ENCODE measurements at places on chromosomes 3 and 15.

- DNase-seq: no peak
These were observed 13.1 kb downstream of the MME start for GRCh38 chr3:155093261-155093660.

DNA sequence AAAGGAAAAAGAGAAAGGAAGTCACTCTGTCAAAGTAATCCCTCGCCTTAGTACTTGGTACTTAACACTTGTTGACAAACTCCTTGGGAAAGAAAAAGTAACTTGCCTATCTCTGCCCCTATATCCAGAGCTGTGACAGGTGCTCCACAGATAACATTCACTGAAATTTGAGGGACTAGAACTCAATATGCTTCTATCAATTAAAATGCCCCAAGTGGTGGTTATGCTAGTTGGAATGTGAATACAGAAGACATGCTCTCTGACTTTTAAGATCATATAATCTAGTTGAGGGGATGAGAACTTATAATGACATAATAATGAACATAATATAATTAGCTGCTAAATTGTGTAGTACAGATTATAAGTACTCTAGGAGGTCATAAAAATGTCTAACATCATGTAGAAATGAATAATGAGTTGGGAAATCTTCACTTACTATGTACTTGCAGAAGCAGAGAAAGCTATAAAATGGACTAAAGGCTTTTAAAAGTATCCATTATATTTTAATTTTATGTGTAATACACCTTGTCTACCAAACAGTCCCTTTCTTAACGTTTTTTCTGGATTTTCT, 153.1 kb upstream of the CCDC54 start:
- no peak for DNase-seq

- DNase-seq: no peak
These were observed 87.6 kb downstream of the P2RY1 start for GRCh38 chr3:152922554-152922953.

DNA sequence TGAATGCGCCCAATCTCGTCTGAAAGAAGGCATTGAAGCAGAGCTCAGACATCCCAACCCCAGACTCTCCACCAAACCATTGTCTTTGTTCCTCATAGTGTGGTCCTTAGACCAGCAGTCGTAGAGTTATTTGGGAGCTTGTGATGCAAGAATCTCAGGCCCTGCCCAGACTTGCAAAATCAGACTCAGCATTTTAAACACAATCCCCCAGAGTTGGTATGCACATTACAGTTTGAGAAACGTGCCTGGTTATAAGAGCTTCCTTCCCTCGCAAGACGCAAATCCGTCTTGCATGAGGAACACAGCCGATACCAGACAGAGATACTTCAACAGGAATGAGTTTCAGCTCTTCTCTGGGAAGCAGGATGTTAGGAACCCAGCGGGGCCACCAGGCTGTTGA, 38.9 kb upstream of the IREB2 start:
- DNase-seq: no peak

- DNase-seq: no peak
These were observed 146.0 kb upstream of the TNIK start for GRCh38 chr3:171606151-171606751.

GRCh38 chr3:163916596-163917560, 1161.4 kb downstream of the SI start:
- no peak for DNase-seq

DNA sequence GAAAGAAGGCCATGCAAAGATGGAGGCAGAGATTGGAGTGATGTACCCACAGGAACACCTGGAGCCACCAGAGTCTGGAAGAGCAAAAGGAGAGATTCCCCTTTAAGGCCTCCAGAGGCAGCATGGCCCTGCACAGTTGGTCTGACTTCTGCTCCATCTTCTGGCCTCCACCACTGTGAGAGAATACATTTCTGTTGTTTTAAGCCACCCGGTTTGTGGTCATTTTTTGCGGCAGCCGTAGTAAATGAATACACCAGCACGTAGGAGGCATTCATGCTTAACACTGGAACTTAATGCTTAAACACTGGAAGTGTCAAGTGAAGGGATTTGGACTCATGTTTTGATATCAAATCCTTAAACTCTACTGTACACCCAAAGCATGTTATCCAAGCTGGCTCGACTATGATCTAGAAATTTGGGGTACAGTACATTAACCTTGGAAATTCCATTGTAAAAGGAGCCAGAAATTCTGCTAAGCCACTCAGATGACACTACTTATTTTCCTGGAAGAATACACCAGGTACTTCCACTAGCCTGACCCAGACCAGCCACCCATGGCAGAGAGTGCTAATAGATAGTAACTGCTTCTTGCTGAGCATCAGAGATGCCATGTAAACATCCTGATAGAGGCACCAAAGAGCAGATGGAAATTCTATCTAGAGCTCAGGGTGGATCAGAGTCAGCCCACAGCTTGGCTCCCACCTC, 190.9 kb downstream of the ADAMTS9 start:
- no peak for DNase-seq

DNA sequence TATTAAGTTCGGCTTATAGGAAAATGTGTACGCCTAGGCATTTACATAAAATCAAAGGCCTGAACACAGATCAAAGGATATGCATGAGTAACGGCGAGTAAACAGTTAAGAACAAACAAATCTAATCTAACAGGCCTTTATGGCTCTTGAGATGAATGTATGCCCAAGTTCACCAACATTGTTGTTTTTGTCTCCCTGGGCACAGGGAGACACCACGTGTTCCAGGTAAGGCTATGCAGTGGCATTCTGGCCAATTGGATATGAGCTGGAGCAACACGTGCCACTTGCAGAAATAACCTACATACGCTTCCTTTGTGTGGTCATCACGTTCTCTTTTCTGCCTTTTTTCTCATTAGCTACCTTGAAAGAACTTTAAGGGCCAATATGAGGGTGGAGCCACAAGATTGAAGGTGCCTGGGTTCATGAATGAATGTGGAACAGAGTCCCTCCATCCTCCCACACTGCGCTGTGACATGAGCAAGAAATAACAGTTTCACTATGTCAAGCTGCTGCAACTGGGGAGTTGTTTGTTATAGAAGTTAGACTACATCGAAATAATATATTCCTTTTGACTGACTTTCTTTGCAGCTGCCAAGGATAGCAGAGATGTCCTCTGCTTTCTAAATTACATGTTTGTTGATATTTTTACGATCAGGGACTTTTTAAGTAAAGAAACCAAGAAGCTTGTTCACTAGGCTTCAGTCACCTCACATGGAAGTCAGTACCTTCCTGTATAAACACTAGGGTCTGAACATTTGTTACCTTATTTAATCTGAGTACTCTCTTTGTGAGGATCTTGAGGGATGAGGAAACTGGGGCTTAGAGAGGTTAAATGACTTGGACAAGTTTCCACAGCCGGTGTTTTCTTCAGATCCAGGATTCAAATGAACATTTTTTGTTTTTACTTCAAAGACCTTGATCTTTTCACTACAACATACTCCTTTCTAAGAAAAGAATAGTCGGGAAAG, 427.5 kb upstream of the TBL1XR1 start:
- no peak for DNase-seq

GRCh38 chr15:83845230-83845629, 191.3 kb downstream of the ADAMTSL3 start:
- no peak for DNase-seq

DNA sequence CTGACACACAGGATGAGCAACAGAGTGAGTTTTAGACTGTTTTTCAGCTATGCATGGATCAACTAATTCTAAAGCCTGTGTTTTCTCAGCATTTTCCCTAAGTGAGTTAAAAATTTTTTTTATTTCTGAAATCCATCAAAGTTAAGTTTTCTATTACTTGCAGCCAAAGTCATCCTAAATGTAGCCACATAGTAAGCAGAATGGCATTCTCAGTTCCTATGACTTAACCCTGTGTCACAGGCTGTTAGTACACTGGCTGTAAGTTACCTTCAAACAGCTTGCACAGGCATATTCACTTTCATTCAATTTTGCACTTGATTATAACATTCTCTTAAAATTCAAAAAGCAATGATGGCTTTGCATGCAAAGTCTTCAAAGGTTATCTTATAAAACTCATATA, 368.2 kb downstream of the OCA2 start:
- no peak for DNase-seq

DNA sequence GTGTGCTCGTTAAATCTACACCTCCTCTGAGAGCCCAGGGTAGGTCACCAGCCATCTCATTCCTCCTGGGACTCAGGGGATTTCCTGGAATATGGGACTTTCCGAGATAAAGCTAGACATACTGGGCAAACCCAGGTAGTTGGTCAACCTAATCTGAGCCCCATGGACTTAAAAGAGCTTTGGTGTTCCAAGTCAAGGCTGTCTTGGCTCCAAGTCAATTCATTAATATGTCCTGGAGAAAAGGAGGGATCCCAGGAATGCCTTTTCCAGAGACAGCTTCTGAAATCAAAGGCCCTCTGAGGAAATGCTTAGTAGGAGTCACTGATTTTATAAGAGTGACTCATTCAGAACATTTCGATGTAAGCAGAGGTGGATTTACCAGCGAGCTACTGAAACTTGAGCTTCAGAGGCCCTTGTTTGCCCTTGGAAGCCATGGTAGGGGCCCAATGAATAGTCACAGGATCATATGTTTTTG, 137.3 kb upstream of the UBE2E1 start:
- no peak for DNase-seq

DNA sequence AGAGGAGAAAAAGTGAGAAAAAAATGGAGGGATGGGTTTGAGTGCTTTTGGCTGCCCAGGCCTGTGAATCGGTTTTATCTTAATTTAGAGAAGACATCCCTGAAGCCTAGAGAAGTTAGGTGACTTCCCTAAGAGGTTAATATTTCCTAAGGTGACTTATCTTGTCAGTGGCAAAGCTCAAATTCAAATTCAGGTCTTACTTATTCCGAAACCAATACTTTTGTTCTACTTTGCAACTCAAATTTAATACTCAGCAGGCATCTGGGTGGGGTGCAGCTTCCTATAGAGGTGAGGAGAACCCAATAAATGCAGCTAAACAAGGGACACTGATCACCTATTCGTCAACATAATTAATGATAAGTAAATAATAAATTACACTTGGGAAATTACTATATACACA, 54.9 kb upstream of the MYRIP start:
- DNase-seq: no peak

GRCh38 chr3:3800080-3800455, 837 bp downstream of the LRRN1 start:
- DNase-seq: peak; percentile 20

- DNase-seq: no peak
These were observed 16.6 kb upstream of the UBP1 start for GRCh38 chr3:33456756-33457155.

GRCh38 chr3:194671511-194671899, 486 bp downstream of the LSG1 start:
- no peak for DNase-seq

DNA sequence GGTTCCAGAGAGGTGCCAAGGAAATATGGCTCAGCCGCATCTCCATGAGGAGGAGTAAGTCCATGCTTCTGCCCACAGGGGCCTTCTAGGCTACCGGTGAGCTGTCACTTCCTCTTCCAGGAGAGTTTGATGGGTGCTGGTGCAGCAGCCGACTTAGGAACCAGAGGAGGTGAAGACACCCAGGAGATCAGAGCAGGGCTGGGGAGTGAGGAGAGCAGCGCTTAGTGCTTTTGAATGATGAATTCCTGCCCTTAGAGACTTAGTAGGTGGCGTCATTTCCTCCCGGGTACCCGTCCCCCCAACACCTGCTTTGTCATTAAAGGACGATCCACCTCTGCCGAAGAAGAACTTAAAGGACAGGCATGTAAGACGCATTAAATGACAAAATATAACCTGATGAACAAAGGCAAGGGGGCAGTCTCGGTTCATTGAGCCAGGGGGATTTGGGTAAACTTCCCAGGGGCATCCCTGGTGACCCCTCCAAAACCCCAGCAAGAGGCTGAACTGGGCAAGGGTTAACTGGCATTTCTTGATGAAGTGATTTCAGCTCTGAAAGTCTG, 67.6 kb downstream of the HES1 start:
- DNase-seq: no peak

DNA sequence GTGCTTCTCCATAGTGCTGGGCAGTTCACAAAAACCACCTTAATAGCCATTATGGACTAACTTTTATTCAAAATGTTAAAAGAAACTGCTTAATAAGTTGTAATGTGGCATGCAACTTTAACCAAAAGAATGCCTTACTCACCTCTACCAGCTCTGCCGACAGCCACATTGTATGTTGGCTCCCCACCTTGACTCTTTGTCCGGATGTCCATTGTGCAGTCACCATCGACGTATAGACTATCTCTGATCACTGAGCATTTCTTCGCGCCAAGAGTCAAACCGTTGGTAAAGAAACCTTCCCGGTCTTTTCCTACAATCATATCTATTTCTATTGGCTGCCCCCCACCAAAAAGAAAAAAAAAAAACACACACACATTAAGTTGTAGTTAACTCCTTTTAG, 2.5 kb downstream of the PFN2 start:
- DNase-seq: no peak

DNA sequence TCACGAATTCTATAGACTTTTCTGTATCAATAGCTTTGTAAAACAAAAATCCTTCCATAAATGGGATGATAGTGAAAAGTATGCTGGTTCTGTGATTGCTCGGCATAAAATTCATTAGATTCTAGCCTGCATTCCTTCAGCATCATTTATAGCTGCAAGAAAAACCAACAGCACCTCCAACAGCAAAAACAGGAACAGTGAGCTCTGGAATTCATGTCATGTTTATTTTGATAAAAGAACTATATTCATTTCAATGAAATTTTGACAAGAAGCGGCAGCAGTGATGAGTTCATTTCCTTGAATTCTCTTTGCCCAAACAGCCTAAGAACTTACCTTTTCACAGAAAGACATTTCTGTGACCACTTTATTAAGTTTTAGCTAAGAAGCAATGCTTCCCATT, 515.2 kb upstream of the CCDC54 start:
- DNase-seq: no peak

DNA sequence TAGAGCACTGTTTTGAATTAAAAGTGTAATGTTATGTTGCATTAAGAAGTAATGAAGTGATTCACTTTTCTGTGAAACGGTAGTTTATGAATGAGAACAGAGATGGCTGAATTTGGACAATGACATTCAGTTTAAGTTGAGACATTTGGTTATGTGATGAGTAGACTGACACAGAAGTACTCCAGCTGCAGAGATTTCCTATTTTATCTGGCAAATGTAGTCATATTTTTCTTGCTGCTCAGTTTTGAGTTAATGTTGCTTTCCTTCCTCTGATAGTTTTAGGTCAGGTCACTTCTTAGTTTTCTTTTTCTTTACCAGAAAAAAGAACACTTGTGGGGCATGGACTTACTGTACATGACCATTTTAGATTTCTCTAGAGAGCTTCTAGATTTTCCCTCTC, 51.2 kb downstream of the ASB7 start:
- DNase-seq: no peak

GRCh38 chr15:76533995-76534394, 197.4 kb downstream of the ISL2 start:
- no peak for DNase-seq

- no peak for DNase-seq
These were observed 780 bp upstream of the P4HTM start for GRCh38 chr3:48989126-48989795.
